Ovary (tissue), 10 donors: ENCODE measurements at places on chromosomes 2 and 18. TPM values are rescaled to one million over a fixed set of nuclear protein-coding genes. Genes with fewer than 3 reads are reported as not detected.

DNA sequence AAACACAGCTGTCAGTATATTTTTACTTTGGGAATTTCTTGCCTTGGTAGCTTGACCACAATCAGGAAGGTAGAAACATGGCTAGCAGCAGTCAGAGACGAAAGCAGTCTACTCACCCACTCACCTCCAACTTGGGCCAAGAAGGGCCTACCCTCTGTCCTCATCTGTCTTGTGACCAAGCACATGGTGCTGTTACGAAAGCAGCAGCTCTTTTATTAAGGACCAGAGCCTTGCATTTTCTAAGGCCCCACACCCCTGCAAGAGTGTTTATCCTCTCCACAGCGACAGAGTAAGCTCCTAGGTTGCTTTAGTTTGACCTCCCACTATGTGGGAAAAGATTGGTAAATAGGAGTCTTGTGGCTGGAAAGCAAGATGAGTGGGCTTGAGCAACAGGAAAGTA, 31.3 kb upstream of the MSTN start:
- DNase-seq: no peak

- no peak for DNase-seq
Measured at GRCh38 chr18:36441426-36442240, 144.1 kb downstream of the FHOD3 start.

GRCh38 chr2:227871375-227871791, at the start of gene DAW1:
DAW1 (plus strand) TSS chr2:227871631; CDS start chr2:227871690, 59 bp downstream.
- peak; percentile 36 for DNase-seq

GRCh38 chr2:42321452-42322064, 39.5 kb downstream of the COX7A2L start:
- no peak for DNase-seq

- no peak for DNase-seq
Measured at GRCh38 chr18:23998820-23999219, 15.7 kb upstream of the TTC39C start.

GRCh38 chr2:26845021-26845420, 2.9 kb upstream of the DPYSL5 start:
- DNase-seq: no peak

GRCh38 chr2:96869822-96870625, at the start of gene SEMA4C:
SEMA4C (minus strand) TSS chr2:96870080; CDS start chr2:96867886, 2,194 bp downstream.
- peak; percentile 76 for DNase-seq

GRCh38 chr2:241925277-241925676, 55.7 kb downstream of the RTP5 start:
- DNase-seq: no peak

DNA sequence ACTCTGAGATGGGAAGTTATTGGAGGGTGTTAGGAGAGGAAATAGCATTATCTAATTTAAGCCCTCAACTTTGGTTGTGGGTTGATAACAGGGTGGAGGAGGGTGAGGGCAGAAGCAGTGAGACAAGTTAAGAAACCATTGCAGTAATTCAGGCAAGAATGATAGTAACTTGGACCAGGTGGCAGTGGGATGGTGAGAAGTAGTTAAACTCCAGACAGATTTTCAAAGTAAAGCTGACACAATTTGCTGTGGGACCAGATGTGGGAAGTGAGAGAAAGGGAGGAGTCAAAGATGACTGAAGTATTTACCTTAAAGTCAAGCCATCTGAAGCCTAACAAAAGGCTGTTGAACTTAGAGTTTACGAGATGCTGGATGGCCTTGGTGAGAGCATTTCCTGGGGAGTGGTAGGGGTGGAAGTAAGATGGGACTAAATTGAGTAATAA, 163.2 kb upstream of the KLF7 start:
- no peak for DNase-seq

- DNase-seq: no peak
Measured at GRCh38 chr18:3970929-3971328, 484.2 kb downstream of the DLGAP1 start.

DNA sequence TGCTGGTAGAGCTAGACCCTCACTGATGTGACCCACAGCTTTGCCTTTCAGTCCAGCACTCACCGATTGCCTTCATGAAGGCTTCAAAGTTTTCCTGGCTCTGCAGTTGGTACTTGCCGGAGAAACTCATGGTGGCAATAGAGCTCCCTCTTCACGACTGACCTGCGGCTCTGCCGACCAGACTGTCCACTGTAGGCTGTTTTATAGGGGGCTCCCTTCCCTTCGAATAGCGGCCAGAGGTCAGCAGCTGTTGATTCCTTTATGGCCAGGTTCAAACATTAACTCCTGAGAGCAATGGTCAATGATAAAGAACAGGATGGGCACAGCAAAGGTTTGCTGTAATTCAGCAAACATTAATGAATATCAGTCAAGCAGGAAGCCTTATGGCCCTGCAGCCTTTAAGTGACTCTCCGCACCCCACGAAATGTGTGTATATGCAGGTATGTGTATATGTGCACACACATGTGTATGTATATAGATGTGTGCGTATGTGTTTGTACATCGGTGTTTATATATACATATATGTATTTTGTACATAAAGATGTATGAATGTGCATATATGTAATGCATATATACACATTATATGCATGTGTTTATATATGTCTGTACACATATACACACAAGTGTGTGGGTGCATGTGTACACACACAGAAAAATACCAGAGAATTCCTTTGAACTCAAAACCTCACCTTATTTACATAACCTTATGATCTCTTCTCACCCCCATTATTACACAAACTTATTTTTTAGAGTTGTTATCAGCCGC, at the start of gene FABP1:
Gene FABP1 (minus strand): TSS at position 175 of the 766 bp plus-strand sequence. CDS start 45 bp downstream, at position 130.
- no peak for DNase-seq

- DNase-seq: no peak
Measured at GRCh38 chr2:64214281-64215115, 70.3 kb upstream of the PELI1 start.

DNA sequence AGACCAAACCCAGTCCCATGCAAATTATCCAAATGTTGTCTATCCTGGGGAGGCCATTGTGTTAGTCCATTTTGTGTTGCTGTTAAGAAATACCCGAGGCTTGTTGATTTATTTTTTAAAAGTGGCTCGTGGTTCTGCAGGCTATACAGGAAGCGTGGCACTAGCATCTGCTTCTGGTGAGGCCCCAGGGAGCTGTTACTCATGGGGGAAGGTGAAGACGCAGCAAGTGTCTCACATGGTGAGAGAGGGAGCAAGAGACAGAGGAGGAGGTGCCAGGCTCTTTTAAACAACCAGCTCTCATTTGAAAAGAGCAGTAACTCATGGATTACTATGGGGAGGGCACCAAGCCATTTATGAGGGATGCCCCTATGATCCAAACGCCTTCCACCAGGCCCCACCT, 80.3 kb upstream of the ARL4C start:
- no peak for DNase-seq

DNA sequence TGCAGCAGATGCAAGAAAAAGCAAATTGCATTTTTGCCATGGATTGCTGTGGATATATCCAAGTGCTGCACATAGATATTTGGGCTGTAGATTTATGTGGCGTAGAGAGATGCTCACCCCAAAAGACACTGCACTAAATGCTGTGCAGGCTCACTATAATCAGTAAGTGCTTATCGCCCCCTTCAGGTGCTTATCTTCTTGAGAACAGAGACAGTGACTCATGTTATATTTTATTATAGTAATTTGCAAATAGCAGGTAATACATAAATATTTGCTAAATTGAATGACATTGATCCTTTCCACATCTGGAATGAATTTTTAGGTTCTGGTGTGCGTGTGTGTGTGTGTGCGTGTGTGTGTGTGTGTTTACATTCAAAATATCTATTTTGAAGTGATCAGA, 36.8 kb upstream of the PLEKHM3 start:
- no peak for DNase-seq

DNA sequence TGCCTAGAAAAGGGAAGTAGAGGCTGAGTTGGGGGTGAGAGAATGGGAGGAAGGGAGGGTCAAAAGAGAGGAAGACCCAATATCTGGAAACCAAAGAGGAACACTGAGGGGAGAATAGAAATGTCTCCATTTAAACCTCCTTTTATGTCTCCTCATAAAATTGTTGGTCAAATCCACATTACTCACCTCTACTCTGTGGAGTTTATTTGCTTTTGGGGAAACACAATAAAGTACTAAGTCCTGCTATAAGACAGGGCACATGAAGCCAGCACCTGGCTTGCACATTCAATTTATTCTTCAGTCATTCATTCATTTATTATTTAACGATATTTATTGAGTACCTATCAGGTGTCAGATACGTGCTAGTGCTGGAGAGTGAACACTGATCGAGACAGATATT, 60.3 kb upstream of the NFE2L2 start:
- no peak for DNase-seq

DNA sequence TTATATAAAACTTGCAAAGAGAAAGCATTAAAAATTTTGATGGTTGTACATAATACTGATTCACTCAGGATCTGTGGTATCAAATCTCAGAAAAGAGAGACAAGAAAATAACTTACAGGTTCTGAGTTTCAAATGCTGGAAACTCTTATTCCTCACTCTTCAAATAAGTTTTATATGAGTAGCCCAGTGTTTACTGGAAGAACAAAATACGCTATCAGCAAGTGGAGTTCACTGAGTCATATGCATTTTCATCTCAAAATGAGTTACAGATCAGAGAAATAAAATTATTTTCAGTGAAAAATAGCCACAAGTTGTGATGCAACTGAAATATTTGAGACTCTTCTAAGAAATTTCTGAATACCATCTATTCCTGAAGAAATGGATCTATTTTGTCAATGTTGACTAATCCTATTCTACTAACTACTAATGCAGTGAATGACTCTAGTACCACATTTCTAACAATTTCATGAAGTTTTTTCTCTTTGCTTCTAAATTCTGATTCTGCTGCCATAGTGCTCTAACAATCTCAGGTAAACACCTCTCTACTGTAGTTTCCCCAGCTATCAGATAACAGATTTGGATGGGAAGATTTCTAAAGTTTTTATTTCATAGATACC, 391.7 kb downstream of the ZEB2 start:
- DNase-seq: no peak

GRCh38 chr2:143159486-143159840, 30.2 kb downstream of the ARHGAP15 start:
- DNase-seq: no peak

DNA sequence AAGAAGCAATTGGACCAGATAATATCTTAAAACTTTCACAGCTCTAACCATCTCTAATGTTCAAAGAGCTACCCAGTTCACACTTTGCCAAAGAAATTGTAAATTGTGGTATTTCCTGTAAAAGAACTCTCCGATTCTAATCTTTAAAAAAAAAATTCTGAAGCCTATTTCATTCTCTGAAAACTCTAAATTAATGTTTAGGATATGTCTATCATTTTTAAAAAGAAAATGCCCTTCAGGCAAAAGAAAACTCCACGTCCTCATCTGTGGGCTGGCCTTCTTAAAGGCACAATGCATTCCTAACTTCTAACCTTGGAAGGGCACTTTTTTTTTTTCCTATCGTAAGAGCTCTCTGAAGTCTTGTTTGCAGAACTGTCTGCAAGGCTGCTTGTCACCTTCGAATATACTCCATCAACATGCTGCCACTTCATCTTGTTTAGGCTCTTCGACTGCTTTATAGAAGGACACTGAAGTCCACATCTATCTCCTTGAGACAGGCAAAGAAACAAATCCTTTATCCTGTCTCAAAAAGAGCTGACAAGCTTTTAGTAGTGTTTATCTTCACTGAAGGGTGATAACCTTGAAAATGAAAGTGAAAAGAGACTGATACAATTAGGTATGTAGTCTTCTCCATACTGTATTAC, 124.3 kb upstream of the SLC39A10 start:
- no peak for DNase-seq

DNA sequence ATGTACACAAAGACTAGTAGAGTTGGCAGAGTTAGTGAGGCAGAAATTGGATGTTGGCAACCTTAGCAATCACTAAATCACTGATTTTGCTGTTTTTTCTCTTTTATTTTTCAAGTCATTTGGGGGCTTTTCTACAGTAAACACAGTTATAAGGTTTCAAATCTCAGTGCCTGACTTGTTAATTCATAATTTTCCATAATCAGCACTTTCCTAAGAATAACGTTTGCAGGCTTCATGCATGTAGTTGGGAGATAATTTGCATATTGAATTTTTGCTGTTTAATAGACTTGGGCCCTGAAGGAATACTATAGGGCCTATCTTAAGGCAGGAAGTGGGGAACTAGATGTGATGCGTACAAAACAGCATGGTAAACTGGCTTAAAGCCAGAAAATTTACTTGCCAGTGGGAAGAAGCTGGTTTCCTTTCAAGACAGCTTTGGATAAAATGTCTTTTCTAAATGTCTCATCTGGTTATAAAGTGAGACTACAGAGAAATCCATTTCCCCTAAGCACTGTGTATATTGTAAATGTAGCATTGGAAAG, 127.2 kb upstream of the SMIM21 start:
- no peak for DNase-seq

- DNase-seq: no peak
Measured at GRCh38 chr2:12759248-12759647, 42.5 kb downstream of the TRIB2 start.

GRCh38 chr2:172131713-172132555, 29.2 kb upstream of the DLX2 start:
- DNase-seq: no peak

DNA sequence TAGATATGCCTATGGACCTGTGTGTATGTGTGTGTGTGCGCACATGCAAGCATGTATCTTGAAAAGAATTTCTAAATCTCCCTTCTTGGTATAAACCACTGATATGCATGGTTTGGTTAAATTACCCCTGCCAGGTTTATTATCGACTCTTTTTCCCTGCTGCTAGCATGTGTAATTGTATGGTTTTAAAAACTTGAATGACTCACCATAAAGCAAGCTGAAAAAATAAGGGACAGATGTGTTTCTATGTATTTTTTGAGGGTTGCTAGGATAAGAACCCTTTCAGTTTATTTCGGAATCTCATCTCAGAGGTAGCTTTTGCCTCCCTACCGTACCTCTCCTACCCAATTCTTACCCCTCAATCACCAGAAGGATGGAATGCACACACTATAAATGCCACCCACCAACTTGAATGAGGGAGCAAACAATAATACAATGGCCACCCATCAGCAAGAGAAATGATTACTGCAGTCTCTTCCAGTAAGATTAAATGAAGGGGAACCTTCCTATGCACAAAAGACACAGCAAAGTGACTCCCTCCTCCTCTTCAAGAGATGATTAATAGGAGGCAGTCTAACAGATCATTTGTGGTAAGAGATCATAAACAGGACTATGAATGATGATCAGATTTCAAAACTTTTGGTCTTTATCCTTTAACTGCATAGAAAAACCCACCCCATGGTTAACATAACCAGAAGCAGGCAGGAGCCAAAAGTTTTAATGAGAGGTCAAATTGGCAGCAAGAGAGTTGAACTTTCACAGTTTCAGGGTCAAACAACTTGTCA, 357.2 kb downstream of the SATB2 start:
- no peak for DNase-seq

The HOXD4 gene
- polyA plus RNA-seq: 8.3 TPM

The TUBA3E gene
- 0.15 TPM for polyA plus RNA-seq

The ANKRD36C gene
- 12.0 TPM for polyA plus RNA-seq

The TRAF3IP1 gene
- 17.0 TPM for polyA plus RNA-seq

The GPBAR1 gene
- polyA plus RNA-seq: 2.8 TPM

The PLA2R1 gene
- polyA plus RNA-seq: 16.6 TPM

The CIB4 gene
- polyA plus RNA-seq: 3.9 TPM

The SP140L gene
- 31.3 TPM for polyA plus RNA-seq
